ENCODE measurements at places on chromosomes 5 and 9.

DNA sequence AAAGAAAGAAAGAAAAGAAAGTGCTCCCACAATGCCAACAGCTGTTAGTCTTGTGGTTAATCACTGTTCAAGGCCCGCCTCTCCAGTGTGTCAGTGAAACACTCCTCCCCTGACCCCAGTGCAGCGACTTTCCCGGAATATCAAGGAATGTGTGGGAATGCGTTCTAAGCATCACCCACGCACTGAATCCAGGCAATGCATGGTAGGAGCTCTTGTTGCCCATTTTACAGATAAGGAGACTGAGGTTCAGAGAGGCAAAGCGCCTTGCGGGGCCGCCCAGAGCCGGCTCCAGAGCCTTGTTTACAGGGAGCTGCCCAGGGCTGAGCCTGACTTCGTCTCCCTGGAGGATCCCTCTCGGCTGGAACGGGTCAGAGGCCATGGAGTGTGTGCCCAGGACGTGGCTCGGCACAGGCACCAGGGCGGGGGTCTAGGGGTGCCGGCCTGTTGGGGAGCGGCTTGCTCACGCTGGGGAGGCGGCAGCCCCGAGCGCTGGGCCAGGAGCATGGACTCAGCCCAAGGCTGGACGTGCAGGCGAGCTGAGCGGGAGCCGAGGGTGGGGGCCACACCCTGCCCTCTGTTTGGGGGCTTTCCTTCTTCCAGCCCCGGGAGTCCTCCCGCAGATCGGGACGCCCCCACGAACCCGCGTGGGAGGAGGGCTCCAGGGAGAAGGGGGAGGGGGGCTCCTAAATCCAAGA lies 823 bp downstream of the ST6GALNAC6 start:
- DNase-seq: no peak

GRCh38 chr9:87655731-87656130 lies 70.2 kb upstream of the CTSL start:
- no peak for DNase-seq

GRCh38 chr9:118630931-118631595 lies 738.2 kb downstream of the BRINP1 start:
- no peak for DNase-seq

DNA sequence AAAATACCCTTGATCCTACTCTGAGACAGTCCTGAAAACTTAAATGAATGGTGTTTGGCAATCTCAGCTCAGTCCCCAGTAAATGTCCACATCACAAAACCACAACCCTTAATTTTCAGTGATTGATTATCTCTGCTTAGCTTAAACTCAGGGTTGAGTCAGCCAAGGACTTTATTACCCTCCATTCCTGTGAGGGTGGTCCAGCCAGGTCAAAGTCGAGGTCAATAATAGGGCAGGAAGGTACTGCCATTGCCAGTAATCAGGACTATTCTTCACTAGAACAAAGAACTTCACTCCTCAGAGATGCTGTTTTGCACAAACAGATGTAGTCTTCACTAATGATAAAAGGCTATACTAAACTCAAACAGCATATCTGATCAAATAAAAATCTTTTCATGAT lies 499.4 kb downstream of the ISL1 start:
- DNase-seq: no peak

DNA sequence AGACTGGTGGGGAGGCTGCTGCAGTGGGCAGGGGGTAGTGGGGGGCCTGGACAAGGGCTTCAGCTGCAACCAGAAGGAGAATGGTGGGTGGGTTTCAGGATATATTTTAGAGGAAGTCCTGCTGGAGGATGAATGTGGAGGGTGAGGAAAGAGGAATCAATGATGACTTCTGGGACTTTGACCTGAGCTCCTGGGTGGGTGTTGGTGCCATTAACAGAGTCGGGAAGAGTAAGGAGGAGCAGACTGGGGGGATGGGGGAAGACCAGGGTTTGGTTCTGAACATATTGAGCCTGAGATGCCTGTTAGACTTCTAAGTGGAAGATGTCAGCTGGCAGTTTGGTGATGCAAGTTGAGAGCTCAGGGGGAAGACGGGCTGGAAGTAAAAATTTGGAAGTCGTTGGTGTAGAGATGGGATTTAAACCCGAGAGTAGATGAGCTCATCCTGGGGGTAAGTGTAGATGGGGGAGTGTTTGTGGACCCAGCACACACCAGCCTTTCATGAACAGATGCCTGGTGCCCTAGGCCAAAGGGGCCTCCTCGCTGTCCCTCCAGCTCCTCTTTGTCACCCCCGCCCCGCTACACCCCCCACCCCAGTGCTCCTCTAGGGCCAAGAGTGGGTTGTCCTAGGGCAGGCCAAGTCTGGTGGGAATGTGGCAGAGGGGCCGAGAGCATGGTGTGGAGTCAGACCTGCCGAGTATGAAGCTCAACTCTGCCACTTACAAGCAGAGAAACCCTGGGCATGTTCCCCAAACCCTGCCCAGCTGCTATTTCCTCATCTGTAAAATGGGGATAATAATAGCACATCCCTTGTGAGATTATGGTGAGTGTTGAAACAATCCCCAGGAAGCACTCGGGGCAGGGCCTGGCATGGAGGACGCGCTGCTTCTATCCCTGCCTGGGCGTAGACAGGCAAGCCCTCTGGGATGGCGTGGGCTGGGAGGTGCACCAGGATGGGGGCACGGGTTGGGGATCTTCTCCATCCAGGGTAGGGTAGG lies 4.0 kb downstream of the DNM1 start:
- no peak for DNase-seq

GRCh38 chr5:129664336-129664937 lies 83.5 kb upstream of the MINAR2 start:
- DNase-seq: no peak

- DNase-seq: no peak
Observed at GRCh38 chr5:68554571-68555279, 339.2 kb downstream of the PIK3R1 start.

GRCh38 chr5:149567226-149567625 lies 14.1 kb upstream of the ARHGEF37 start:
- no peak for DNase-seq

DNA sequence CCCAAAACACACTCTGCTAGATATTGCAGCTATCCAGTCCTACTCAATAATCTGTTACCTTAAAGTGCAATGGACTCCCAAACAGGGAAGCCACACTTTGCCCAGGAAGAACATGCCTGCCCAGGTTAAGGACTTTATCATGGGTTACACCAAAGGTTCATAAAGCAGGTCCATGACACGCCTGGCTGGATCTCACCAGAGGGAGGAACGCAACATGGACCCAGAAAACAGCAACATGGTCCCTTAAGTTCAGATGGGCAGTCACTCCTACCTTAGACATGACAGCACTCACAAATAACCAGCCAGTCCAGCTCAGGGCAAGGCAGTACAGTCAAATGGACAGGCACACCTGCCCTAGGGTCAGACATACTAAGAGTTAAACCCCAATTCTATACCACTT lies 3.8 kb downstream of the P4HA2 start:
- DNase-seq: no peak

DNA sequence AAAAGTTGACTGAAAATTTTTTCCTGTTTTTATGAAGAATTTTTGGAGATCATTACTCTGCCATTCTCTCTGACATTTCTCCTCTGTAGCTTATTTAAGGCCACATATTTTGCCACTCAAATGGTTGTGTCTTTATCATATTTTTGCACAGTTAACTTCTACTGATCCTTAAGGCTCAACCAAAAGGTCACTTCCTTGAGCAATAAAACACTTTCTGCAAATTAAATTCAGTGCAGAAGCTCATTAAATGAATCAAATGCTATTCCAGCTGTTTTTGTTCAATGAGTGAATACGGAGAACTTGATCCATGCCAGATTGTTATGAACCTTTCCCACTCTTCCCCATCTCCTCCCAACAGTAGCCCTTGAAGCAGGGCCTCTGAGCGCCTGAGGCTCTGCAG lies 93.8 kb upstream of the EPB41L4A start:
- no peak for DNase-seq

DNA sequence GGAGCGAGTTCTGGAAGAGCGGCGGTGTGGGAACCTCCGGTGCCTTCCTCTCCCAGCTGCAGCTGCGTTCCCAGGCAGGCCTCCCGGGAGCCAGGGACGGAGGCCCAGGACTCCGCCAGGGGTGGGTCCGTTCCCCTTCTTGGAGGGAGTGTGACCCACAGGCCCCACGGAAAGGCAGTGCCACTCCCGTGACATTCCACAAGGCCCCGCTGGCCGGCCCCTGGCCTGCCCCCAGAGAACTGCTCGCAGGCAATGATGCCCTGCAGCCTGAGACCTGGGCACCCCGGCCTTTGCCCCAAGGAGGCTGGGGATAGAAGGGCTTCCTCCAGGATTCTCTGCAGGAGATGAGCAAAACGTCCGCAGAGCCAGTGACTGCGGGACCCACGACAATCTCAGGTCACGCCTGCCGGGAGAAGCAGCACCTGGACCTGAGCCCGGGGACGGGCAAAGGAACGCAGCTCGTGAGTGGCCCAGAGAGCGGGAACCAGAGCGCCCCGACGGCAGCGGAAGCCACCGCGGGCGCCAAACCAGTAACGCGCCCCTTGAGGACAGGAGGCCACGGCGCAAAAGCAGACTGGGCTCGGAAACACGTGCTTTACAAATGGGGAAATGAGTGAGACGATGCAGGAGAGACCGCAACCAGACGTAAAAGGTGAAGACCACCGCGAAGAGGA lies 9.3 kb downstream of the OBP2B start:
- no peak for DNase-seq

DNA sequence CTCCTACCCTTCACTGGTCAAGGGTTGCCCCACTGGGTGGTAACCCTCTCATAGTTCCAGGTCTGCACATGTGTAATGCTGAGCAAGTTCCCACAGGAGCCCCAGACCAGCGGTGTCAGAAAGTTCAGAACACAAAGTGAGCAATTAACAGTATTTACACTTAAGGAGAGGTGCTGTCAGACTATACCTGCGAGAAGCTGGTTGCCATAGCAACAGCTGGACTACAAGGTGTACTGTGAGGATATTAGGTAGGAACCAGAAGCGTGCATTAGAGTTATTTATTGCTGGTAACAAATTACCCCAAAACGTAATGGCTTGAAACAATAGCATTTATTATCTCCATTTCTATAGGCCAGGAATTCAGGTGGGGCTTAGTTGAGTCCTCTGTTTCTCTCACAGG lies 317.0 kb upstream of the RPS23 start:
- DNase-seq: no peak

DNA sequence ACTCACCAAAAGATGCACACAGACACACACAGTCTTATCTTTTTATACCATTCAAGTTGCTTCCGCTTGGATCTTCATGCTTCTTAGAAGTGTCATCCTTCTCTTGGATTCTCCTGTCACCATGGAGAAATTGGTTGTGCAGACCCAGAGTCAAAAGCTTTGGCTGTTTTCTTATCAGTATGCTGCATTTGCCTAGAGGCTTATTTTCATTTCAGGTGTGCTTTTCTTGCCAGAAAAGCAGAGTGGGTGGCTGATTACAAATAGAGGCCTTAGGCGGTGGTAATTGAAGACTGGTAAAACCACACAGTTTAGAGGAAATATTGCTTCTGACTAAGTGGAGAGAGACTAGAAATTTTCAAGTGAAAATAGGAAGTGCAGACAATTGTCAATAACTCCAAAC lies 70.2 kb upstream of the TLE4 start:
- DNase-seq: no peak

DNA sequence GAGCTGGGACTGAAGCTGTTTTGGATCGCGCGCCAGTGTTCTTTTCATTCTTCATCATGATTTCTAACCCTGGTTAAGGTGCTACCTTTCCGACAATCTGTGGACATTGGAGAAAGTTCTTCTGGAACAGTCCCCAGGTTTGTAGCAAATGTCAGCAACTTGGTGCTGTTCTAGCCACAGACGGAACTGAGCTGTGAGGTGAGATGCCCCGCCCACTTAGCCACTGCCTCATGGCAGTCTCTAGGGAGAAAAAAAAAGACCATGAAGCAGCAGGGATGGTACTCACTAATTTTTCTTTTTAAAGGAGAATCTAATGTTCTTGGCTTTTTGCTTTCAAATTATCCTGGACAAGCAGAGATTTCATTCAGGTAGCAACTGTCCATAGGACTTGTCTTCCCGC lies 72.1 kb upstream of the STK32A start:
- DNase-seq: no peak

GRCh38 chr5:178496214-178496613 lies 94.0 kb downstream of the COL23A1 start:
- no peak for DNase-seq

- no peak for DNase-seq
Observed at GRCh38 chr9:110744715-110745384, 76.3 kb downstream of the MUSK start.

GRCh38 chr9:128946571-128947276 lies 679 bp downstream of the DOLK start:
- no peak for DNase-seq

- peak; percentile 46 for DNase-seq
Observed at GRCh38 chr9:19379697-19380046, 364 bp downstream of the RPS6 start.

DNA sequence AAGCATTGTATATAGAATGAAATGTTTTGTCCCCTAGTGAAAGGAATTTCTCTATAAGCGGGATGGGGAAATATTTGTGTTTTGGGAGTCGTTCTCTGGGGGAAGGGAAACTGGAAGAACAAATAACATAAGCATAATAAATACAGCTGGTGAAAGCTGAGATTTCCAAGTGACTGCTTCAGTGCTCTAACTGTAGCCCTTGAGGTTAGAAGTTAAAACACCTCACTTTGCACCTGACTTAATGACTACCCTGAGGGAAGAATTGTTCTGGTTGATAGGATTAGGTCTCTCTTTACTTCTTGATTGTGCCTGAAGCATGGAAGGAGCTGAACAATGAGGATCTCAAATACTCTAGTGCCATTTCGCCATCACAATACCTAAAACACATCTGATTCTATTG lies 307.4 kb downstream of the MAN2A1 start:
- DNase-seq: no peak
